NCI-H524 treated with DMSO at 0.1 percent for 48 hours (cell line): ENCODE measurements at places on chromosomes 3 and 15.

GRCh38 chr3:101009386-101009785, 16.2 kb upstream of the ABI3BP start:
- no peak for DNase-seq

GRCh38 chr3:188067932-188068331, 86.0 kb upstream of the LPP start:
- DNase-seq, result no peak

- DNase-seq, result peak; percentile 93
These were observed 560.0 kb upstream of the CFAP20DC start for GRCh38 chr3:59609657-59610348.

DNA sequence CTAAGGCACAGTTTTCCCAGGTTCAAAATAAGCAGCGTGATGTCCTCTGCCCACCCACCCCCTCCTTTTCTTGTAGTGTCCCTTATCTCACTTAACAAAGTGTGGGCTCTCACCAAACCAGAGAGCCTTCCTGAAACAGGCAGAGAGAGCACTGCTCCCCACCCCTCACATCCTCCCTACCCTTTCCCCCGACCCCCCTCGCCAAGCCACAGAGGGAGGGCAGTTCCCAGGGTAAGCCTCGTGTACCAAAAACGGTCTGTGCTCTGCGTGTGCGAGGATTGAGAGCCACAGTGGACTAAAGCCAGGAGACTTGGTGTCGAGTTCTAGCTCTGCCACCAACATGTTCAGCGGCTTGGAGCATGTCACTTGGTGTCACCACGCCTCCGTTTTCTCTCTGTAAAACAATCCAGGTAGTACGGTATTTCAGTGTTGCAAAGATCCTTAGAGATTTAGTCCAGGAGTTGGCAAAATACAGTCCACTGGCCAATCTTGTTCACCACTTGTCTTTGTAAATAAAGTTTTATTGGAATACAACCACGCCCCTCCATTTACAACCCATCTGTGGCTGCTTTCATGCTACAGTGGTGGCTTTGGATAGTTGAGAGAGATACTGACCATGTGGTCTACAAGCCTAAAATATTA, 249.9 kb downstream of the OPA1 start:
- DNase-seq, result no peak

GRCh38 chr15:101198031-101198575, 53.7 kb downstream of the CHSY1 start:
- DNase-seq, result no peak

DNA sequence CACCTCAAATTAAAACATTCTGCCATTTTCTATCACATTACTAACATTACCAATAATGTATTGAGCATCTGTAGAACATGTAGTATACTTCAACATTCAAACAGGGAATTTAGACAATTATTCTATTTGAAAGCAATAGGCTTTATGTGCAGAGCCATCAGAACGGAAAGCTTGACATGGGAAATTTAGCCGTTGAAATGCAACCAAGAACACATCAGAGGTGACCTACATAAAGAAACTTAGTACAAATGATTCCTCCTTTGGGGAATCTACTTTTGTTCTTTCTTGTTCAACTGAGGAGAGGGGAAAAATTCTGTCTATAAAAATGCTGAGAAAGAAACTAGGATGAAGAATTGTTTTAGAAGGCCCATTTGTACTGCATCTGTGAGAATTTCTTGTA, 38.6 kb upstream of the RBMS3 start:
- DNase-seq, result no peak

DNA sequence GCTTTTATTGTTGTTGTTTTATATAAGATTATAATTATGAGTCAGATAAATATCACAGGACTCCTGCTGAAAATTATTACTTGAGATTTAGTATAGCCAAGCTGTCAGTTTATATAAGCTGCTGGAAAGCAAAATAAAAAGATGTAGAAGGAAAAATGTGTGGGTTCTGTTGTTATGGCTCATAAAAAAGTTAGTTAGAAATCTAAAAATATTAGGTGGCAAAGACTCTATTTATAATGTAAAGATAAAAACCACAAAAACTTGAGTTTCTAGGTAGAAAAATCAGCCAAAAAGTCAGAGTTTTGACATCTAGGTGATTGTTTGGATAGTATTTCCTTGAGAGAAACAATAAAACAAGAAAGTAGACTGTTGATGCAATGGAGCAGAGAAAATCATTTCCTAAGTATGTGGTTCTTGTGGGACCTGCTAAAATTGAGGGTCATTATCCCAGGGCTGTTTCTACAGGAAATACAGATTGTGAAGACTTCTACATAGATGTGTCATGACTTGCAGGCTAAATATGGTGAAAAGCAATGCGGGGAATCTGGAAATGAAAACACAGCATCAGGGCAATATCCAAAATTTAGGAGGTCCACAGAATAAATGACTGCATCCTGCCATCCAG, 1109.6 kb upstream of the CADM2 start:
- no peak for DNase-seq

- peak; percentile 11 for DNase-seq
These were observed 25.8 kb downstream of the CHRM5 start for GRCh38 chr15:33994005-33994615.

- no peak for DNase-seq
These were observed 91.2 kb downstream of the KCNAB1 start for GRCh38 chr3:156211583-156211982.

DNA sequence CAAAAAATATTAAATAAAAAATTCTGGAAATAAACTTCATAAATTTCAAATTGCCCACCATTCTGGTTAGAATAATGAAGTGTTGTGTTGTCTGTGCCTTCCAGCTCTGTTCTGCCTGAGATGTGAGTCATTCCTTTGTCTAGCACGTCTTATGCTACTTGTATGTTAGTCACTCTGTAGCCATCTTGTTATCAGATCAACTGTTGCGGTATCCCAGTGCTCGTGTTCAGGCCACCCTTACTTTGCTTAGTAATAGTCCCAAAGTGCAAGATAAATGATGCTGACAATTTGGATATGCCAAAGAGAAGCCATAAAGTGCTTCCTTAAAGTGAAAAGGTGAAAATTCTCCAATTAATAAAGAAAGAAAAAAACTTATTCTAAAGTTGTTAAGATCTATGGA, 527.5 kb downstream of the NAALADL2 start:
- DNase-seq, result no peak

- DNase-seq, result no peak
These were observed 942 bp downstream of the ELP6 start for GRCh38 chr3:47512416-47513124.

DNA sequence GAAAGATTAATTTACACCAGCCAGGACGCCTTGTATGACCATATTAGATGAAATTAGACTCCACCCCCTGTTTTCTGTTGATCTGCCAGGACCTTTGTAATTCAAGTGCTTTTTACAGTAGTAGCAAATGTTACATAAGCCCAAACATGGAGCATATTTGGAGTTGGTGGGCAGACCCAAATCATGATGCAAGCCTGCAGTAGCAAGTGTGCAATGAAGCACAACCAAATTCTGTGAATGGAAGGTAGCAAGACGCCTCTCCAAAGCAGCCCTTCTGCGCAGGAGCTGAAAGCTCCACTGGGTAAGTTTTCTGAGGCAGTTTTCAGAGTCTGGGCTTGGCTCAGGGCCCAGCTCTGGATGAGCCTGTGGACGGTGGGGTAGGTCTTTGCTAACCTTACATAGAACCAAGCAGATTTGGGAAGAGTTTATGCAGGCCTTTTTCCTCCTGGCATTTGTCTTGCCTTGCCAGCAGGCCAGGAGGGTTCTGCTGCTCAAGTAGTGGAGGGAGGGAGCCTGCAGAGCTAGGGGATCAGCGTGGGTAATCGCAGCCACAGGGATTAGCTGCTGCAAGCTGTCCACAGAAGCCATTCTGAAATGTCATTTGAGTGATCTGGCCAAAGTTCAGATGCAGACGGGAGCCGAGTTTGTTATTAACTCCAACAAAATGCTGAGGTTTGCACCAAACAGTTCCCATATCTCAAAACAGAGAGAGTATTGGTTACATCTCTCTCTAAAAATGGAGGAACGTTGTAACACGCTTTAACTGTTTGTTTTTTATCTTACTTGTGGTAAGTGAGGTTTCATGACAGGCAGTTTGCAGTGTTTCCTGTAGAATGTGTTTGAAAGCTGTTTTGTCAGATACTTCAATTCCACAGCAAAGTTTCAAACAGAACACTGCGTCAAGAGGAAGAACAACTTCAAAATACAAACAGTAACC, 55.4 kb downstream of the PSMD6 start:
- peak; percentile 66 for DNase-seq

- no peak for DNase-seq
These were observed 110.6 kb downstream of the GABRB3 start for GRCh38 chr15:26662283-26662682.

DNA sequence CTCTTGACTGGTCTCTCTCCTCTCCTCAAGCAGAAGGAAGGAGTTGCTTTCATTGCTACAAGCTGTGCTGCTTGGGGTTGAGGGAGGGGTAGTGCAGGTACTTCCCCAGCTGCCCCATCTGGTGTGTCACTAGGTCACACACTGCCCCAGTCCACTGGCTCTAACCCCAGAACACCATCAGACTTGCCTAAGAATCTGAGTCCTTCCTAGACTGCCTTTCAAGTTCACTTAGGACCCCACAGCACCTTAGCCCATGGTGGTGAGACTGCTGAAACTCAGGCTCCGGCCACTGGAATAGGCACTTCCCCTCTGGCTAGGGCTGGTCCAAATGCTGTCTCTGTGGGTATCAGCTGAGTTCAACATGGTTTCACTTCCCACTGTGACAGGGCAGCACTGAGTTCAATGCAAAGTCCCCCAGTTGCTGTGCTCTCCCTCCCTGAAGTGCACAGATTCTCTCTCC, 279.7 kb upstream of the GOLGA6L4 start:
- no peak for DNase-seq

GRCh38 chr3:127694467-127695215, 21.9 kb downstream of the ABTB1 start:
- peak; percentile 29 for DNase-seq

DNA sequence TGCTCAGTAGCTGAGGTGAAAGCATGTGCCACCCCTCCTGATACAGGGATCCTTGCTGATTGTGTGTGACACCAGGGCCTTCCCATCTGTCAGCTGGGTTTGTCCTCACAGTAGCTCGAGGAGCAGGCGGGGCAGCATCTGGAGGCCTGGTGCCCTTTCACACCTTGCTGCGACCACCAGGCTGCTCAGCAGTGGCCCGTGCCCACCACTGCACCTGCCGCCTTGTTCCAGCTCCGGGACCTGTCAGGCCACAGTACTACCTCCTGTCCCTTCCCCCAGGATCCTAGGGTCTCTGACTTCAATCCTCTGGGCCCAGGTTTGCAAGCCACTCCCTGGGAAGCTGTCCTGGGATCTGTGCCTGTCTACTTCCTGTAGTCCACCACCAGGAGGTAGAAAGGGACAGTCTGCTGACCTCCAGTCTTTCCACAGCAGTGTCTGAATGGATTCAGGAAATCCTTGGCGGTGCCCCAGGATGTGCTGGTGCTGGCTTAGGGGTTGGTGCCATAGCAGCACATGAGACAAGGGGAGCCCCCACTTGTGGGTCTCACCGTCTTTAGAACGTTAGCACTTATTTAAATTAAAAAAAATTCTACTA, 27.5 kb downstream of the APBA2 start:
- peak; percentile 21 for DNase-seq

DNA sequence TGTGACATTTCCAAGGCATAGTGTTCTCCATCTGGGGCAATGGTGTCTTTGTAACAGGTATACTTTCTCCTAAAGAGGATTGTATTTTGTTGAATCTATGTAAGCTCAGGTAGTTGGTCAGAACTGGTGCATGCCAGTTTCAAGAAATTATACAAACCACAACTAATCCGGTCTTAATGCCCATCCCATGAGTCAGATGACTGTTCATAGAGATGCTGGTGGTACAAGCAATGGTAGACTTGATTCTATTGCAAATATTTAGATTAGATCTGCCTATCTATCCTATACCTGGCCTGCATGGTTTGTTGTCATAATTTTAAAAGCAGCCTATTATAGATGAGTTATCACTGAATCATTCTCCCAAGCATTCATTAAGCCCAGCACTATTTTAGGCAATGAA, 43.5 kb downstream of the ATP13A5 start:
- no peak for DNase-seq

- no peak for DNase-seq
These were observed 9.1 kb upstream of the USP3 start for GRCh38 chr15:63495343-63495742.

GRCh38 chr15:61169904-61170695, 59.0 kb downstream of the RORA start:
- peak; percentile 71 for DNase-seq

GRCh38 chr3:47469616-47470015, 6.1 kb downstream of the SCAP start:
- DNase-seq, result no peak

GRCh38 chr15:74427607-74428441, 5.9 kb downstream of the SEMA7A start:
- no peak for DNase-seq

GRCh38 chr3:120214176-120214575, 70.8 kb downstream of the GPR156 start:
- peak; percentile 47 for DNase-seq

DNA sequence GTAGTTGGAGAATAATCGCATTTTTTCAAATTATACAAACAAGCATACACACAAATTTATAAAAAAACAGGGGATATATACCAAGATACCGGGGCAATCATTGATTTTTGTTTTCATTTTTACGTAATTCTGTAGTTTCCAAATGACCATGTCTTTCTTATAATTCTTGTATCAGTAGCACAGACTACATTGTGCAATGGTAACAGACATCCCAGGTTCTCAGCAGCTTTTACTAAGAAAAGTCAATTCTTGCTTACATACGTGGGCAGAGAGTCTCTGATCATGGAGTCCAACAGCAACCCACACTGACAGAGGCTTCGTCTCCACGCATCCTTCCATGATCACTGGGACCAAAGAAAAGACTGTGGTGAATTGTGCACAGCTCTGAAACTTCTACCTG, 441.3 kb downstream of the TBL1XR1 start:
- no peak for DNase-seq

- no peak for DNase-seq
These were observed 48.8 kb upstream of the SRGAP3 start for GRCh38 chr3:9298236-9298635.

DNA sequence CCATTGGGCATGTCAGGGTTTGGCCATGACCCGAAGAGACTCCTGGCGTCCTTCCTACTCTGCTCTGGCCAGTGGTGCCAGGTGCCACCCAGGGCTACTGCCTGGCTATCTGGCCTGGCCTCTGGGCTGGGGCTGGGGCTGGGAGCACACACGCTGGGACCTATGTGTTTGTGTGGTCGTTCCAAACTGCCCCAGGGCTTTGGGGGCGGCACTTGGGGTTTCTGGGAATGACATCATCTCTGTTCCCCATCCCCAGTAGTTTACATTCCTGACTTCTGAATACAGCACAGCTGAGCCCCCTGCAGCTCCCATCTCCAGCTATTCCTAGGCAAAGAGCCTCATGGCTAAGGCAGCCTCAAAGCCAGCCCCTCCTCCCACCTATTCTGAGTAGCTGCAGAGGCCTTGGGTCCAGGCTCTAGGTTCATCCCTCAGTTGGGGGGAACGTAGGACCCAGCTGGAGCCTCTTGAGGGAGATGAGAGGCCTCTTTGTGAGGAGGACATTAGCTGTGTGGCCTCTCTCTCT, 24.3 kb downstream of the PLEKHO2 start:
- DNase-seq, result no peak

- DNase-seq, result no peak
These were observed 92.5 kb downstream of the CHSY1 start for GRCh38 chr15:101159096-101159935.
